ENCODE measurements at places on chromosomes 16 and 17.

GRCh38 chr17:78892520-78892919 is 10.5 kb downstream of the CEP295NL start:
- DNase-seq = no peak

DNA sequence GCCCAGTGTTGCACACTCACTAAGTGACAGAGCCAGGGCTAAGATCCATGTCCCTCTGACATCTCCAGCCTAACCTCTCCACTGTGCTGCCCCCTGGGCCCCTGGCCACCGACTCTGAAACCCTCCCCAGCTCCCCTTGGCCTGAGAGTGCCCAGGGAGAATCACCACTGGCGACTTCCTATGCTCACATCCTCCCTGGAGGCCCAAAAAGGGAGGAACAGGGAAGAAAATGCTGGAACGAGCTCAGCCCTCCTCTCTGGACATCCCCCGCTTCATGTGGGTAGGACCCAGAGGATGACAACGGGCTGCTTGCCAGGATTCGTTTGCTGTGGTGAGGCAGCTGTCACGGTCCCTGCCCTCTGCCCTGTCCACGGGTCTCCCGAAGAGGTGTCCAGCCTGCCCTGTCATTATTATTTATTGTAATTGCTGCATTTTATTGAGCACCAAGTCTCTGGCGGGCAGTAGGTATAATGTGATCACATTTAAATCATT is 153.5 kb upstream of the RPL38 start:
- peak; percentile 31 for DNase-seq

GRCh38 chr17:41474863-41475262 is 6.1 kb downstream of the KRT35 start:
- DNase-seq = no peak

- DNase-seq = no peak
Measured at GRCh38 chr17:17469996-17470395, 6.8 kb upstream of the MED9 start.

GRCh38 chr17:37605813-37606505 is 3.3 kb downstream of the SYNRG start:
- no peak for DNase-seq

- no peak for DNase-seq
Measured at GRCh38 chr17:45145035-45145389, 3.3 kb upstream of the HEXIM1 start.

GRCh38 chr17:80552523-80552922 is 7.9 kb downstream of the RPTOR start:
- DNase-seq = no peak

GRCh38 chr17:8503807-8504206 is 68.1 kb downstream of the NDEL1 start:
- peak; percentile 37 for DNase-seq

DNA sequence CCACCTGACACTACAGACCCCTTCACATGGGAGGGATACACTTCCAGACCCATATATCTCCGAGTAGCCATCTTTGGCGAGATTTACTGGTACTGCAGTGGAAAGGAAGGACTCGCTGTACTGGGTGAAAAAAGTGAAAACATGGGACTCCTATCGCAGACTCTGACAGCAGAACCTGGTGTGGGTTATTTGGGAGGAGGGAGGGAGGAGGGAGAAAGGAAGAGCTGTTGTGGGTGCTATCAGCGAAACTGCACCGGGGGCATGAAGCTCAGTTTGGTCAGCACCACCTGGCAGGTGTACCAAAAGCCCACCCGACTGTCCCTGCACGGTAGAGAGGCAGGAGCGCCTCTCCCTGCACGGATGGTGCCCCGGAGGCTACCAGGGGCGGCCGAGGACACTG is 5.0 kb downstream of the HBQ1 start:
- DNase-seq = no peak

DNA sequence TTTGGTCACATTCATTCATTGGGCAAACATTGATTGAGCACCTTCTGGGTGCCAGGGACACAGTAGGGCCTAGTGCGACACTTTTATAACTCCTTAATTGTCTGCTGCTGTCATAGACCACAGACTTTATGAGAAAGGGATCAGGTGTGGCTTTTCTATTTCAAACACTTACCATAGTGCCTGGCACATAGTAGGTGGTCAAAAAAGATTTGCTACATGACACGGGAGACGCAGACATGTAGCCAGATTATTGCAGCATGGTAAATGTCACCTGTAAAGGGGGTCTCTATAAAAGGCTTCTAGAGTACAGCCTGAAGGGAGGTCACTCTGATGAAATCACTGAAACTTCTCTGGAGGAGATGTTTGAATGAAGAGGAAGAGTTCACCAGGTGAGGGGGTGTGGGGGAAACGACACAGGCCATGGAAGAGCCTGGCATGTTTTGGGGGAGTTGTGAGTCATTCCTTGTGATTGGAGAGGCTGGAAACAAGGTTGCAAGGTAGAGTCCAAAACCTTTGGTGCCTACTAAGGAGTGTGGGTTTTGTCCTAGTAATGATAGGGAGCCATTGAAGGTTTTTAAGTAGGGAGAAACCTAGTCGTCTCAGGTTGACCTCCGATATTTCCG is 1.6 kb downstream of the RSAD1 start:
- DNase-seq = no peak

GRCh38 chr17:50911890-50912289 is 45.7 kb upstream of the TOB1 start:
- no peak for DNase-seq

- DNase-seq = no peak
Measured at GRCh38 chr17:66841328-66841727, 6.4 kb downstream of the CACNG5 start.

DNA sequence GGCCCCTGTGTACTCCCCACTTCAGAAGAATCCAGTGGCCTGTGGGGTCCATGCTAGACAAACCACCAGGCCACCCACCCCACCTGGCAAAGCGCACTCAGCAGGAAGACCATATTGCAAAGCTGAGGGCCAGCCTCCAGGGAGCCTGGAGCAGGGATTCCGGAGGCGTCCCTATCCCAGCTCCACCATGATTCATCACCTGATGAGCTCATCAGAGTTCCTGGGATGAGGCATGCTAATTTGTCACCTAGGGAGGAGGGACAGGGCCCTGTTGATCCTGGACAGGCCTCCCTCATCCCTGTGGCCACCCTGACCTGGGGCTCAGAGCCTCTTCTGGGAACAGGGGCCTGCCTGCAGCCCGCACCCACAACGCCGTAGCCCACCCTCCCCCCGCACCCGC is 131.6 kb upstream of the PLCG2 start:
- DNase-seq = no peak

DNA sequence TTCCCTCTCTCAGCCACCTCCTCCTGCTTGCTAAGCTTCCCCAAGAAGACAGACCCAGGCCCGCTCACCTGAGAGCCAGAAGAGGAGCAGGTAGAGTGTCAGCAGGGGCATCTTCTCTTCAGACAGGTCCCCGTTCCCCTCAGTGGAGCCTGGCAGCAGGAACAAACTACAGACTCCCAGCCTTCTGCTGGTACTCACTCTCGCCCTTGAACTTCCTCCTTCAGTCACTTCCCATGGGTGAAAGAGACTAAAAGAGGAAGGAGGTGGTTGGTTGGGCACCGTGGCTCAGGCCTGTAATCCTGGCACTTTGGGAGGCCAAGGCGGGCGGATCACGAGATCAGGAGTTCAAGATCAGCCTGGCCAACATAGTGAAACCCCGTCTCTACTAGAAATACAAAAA is at the start of gene CD300LF:
CD300LF (minus strand) TSS at position 168 of the 400 bp plus-strand sequence; CDS start at position 111, 57 bp downstream.
- DNase-seq = no peak

DNA sequence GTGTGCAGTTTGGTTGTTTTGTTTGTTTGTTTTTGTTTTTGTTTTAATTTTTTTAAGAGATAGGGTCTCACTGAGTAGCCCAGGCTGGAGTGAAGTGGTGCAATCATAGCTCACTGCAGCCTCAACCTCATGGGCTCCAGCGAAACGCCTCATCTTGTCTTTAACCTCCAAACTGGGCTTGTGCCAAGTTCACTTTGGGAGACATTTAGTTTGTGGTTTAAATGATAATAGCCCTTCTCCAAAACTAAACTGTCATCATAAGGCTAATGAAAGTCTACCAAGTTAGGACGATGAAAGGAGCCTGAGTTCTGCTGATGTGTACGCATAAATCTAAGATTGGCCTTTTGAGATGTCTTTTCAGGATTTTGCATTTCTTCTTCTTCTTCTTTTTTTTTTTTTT is 6.5 kb upstream of the CARD14 start:
- DNase-seq = no peak

DNA sequence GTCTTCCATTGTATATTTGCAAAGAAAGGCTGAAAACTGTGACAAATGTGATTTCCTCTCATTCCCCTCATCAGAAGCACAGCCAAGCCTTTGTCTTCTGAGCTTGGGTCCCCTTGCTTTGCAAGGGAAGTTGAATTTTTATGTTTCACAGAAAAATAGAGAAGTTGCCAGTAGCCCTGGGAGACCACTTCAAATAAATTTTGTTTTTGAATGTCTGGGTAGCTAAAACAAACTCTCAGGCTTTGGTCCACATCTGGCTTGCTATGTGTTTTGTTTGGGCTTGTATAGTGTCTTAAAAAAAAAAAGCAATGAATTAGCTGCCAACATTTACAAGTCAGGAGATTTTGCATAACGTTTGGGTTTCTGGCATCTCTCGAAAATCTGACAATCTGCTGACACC is 24.1 kb downstream of the PIK3R6 start:
- DNase-seq = no peak

DNA sequence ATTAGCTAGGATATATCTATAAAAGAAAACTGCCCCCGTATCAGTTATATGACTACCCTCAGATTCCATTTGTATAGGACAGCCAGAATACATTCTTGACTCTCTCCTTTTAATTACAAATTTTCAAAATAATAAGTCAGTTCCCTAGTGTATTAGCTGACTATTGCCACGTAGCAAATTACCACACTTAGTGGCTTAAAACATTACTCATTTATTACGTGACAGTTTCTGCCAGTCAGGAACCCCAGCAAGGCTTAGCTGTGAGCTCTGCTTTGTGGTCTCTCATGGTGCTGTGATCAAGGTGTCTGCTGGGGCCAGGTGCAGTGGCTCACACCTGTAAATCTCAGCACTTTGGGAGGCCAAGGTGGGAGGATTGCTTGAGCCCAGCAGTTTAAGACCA is 13.9 kb upstream of the SCNN1B start:
- DNase-seq = no peak

DNA sequence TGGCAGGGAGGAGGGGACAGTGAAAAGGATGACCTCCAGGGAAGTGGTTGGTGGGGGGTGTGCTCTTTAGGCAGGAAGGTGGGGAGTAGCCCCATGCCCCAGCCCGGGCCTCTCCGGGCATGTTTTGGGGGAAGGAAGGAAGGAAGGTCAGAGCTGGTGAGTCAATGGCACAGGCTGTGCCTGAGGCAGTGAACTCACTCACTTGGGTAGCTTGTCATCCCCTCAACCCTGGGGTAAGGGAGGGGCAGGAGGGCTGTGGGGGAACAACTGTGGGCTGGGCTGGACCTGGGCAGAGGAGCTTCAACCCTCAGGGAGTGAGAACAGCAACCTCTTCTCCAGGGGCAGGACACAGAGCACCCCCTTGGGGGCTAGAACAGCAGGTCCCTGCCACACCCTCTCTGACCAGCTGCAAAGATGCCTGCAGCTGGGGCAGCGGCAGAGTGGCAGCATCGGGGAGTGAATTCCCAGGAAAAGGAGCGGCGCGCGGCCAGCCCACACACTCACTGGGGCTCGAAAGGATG is 6.3 kb downstream of the CSF3 start:
- no peak for DNase-seq

GRCh38 chr17:40694584-40694983 is 9.0 kb downstream of the KRT24 start:
- DNase-seq = no peak

DNA sequence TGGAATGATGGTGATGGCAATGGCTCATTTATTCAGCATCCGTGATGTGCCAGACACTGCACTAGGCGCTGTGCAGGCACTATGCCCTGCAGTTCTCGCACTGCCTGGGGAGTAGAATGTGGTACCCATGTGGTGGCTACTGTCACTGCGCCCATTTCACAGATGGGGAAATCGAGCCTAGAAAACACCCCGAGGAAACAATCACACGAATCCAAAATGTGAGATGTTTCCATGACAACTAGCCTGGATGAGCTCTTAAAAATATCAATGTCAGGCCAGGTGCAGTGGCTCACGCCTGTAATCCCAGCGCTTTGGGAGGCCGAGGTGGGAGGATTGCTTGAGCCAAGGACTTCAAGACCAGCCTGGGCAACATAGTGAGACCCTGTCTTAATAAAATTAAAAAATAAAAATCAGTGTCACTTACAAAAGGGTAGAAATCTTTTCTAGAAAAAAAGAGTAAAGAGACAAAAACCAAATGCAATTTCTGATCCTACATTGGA is 57.9 kb upstream of the TNRC6A start:
- peak; percentile 32 for DNase-seq

- DNase-seq = no peak
Measured at GRCh38 chr16:1435921-1436697, 5.2 kb downstream of the PERCC1 start.
